Renal cortex interstitium (tissue), 15 donors: ENCODE measurements at places on chromosomes 5 and 9. TPM values are rescaled to one million over a fixed set of nuclear protein-coding genes. Genes with fewer than 3 reads are reported as not detected.

DNA sequence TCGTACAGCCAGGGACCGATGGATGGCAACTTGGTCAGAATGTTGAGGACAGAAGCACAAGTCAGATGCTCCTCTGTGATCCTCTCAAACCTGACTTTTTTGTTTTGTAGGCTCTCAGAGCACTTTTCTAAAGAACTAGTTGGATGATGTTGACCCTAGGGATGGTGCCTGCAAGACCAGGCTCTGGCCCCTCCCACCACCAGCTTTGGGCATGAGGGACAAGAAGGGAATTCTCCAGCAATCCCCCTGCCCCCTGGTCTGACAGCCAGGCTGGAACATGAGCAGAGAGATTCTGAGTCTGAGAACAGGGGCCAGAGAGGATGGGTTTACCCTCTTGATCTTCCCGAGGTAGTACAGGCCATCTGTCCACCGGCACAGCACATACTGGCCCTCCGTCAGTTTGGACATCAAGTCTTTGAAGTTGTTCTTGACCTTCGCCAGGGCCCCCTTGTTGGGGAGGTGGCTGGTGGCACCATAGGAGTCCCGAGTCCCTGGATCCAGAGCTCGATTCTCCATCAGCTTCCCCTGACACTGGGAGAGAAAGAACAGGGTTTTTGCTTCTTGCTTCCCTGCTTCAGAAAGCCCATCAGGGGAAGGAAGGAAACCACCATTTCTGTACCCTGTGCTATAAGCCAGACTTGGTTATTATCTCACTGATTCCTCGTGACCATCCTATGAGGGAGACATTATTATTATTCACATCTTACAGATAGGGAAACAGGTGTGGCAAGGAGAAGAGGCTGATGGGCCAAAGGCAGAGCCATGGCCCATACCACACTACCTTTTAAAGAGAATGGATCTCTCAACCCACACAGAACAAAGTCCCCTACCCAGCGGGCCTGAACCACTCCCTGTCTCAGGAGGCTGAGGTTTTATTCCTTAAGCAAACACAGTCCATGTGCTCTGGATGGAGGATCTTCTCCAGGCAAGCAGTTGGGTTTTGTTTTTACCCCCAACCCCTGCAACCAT, 2.5 kb downstream of the PHF19 start:
- DNase-seq = no peak

TGFBI gene
- 218 TPM for polyA plus RNA-seq

MYOZ3 gene
- 6.6 TPM for polyA plus RNA-seq

- no peak for DNase-seq
Measured at GRCh38 chr9:125600194-125600593, 106.8 kb downstream of the MAPKAP1 start.

DNA sequence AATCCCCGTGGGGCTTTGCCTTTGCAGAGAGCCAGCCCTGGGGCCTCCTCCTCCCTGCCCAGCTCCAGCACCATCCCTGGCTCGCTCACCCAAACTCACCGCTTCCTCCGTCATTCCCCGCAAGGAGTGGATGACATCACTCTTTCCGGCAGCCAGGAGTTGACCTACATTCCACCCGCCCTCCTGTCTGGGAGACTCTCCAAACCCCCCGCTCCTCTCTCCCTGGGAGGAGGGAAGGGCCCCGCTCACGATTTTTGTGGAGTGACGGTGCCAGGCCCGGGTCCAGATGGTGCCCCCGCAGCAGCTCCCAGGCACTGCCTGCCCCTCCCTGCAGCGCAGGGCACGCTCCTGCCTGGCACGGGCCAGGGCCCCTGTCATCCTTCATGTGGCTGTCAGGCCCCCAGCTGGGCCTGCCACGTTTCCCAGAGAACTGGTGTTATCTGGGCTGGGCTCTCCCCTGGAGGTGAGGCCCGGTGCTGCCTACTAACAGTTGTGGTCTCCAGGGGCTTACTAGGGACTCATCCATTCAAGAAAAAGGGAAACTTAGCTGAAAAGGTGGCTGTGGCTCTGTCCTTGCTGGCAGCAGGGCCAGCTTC, 52.3 kb downstream of the NTNG2 start:
- peak; percentile 59 for DNase-seq

DNA sequence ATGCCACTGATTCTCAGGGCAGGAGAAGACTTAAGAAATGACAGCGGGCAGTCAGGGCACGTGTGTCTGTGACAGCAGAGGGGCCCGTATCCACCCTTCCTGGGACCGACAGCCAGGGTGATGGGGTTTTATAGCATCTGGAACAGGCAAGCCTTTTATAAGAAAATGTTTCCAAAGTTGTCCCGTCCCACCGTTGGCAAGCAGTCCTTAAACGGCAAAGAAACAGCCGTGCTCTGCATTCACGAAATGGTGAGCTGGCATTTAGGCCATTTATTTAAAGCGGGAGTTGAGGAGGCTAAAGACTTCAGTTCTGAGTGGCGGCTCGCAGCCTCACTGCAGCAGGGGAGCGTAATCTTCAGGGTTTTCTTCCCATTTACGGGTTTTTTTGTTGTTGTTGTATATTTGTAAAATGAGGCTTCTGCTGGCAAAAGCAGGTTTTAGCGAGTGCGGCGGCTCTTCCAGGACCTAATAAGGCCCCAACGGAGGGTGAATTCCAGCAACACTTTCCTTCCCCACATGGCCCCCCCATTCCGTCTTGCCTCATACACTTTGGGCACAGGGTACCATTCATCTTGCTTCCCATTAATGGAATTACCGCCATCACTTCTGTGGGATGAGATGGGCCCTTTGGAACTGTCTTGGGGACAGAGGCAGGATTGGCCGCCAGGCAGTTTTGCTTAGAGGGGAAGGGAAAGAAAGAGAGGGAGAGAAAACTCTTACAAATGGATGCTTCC, 15.8 kb downstream of the NEK6 start:
- no peak for DNase-seq
